ENCODE measurements at places on chromosomes 13 and 19.

GRCh38 chr13:64410276-64411053 lies 2819.7 kb downstream of the PCDH9 start:
- no peak for DNase-seq

DNA sequence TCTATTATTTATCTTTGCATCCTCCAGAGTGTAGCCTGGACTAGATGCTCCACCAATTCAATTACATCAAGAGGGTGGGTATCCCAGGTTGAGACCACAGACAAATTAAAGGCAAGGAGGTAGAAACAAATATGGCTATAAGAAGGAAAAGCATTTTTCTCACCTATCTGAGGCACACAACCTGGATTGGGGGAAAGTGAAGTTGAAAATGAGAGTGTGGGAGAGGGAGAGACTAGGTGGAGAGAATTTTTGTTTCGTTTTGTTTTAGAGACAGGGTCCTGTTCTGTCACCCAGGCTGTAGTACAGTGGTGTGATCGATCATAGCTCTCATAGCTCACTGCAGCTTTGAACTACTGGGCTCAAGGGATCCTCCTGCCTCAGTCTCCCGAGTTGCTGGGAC lies 5.8 kb upstream of the PRODH2 start:
- no peak for DNase-seq

GRCh38 chr19:17237747-17238706 lies 7.7 kb downstream of the NR2F6 start:
- DNase-seq, result no peak

DNA sequence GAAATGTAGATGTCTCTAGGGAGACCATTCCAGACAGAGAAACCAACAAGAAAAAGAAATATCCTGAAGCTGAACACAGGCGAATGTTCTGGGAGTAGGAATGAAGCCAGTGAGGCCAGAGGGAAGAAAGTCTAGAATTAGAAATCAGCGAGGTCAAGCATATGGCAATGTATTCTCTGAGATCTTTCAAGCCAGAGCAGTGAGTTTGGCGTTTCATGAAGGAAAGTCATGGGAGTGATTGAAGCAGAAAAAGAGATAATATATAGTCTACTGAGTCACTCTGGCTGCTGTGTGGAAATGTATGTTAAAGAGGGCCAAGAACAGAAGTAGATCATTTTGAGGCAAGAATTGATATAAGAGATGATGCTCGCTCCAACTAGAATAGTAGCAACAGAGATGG lies 576.0 kb downstream of the PCDH17 start:
- no peak for DNase-seq

DNA sequence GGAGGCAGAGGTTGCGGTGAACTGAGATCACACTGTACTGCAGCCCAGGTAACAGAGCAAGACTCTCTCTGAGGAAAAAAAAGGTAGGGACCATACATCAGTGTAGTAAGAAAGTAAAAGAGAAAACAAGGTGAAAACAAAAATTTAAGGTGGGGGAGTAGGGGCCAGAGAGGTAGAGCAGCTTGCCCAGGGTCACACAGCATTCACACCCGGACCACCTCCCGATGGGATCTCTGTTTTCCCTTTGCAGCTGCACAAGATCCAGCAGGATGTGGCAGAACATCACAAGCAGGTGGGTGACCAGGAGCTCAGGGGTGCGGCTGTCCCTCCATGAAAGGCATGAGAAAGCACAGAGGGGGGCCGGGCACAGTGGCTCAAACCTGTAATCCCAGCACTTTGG lies 4.5 kb downstream of the TLE6 start:
- DNase-seq, result no peak

- DNase-seq, result no peak
These were observed 5.7 kb downstream of the VSTM2B start for GRCh38 chr19:29531458-29532025.

GRCh38 chr19:12668346-12668745 lies 1.7 kb downstream of the WDR83 start:
- DNase-seq, result no peak

DNA sequence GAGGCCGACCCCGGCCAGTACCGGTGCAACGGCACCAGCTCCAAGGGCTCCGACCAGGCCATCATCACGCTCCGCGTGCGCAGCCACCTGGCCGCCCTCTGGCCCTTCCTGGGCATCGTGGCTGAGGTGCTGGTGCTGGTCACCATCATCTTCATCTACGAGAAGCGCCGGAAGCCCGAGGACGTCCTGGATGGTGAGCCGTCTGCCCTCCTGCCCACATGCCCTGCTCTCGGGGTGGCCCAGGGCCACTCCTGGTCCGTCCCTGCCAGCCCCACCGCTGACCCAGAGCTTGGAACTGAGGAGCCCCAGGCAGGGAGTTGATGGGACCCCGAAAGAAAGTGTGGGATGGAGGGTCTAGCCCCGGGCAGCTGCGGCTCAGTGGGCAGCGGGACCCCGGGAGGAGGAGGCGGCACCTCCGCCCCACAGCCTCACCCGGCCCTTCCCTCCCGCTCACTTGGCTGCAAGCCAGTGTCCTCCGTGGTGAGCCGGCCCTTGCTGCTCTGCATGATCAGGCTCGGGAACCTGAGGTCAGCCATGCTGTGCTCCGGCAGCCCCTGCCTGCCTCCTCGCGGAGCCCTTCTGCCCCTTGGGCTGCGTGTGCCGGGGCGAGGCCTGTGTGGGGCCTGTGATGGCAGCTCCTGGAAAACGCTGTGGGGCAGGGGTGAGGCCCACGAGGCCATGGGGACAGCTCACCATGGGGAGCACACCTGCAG lies 8.1 kb upstream of the HCN2 start:
- DNase-seq, result no peak

GRCh38 chr13:59332966-59333365 lies 830.8 kb downstream of the DIAPH3 start:
- DNase-seq, result no peak

GRCh38 chr13:98393873-98394272 lies 183.0 kb downstream of the STK24 start:
- no peak for DNase-seq

DNA sequence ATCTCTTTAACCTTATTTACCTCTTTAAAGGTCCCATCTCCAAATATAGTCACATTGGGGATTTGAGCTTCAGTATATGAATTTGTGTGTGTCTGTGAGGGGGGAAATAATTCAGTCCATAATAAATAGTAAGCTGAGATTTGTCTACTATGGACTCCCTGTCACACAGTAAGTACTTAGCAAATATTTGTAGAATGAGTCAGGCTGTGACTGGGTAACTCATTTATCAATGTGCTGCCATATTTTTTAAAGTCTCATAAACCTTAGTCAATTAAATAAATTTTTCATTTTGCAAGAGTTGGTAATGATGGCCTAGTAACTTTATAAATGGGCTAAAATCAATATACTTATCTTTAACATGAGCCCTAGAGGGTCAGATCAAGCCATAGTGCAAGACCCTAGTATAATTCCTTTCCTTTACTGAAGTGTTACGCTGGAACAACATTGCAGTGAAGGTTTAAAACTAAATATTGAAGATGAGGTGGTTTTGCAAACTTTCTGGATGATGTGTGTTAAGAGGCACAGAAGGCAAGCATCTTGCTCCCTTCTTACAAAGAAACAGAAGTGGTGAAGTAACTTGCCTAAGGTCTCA lies 305.1 kb downstream of the KCNRG start:
- no peak for DNase-seq

- no peak for DNase-seq
These were observed 31.7 kb upstream of the PCDH8 start for GRCh38 chr13:52879950-52880741.

GRCh38 chr19:54104998-54105715 lies 2.5 kb downstream of the NDUFA3 start:
- no peak for DNase-seq

DNA sequence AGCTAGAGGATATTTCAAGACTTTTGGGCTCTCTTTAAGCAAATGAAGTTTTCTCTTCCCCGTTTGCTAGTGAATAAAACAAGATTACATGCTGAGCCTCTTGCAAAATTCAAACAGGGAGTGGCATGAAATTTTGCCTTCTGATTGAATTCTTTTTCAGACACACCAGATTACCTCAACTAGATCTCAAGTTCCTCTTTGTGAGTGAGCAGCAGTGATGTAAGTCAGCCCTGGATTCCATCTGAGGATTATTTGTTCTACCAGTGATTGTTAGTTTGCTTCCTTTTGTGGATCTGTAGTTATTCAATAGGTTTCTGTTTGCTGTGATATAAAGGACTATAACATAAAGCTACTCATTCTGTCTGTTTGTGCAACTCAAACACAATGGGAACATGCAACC lies 407.7 kb downstream of the LMO7 start:
- no peak for DNase-seq

DNA sequence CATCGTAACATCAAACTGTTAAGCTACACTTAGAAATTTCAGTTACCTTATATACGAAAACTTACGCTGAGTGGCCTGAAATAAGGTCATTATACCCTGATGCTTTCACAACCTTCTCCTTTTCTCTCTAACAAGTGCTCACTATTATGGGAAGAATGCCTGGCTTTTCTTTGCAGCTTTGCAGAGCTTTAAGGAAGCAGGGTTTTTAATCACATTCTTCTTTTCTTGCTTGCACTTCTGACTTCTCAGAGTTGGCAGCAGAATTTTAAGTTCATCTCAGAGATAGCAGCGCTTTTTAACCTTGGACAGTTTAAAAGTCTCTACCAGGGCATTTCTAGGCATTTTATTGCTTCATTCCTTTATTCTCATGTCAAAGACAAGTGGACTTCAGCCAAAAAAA lies 285.1 kb downstream of the SPRY2 start:
- no peak for DNase-seq

- DNase-seq, result no peak
These were observed 2.0 kb upstream of the TSHZ3 start for GRCh38 chr19:31351056-31351854.

GRCh38 chr19:43594081-43594697 lies 1.7 kb downstream of the IRGQ start:
- no peak for DNase-seq

- DNase-seq, result no peak
These were observed 2049.5 kb upstream of the PRR20A start for GRCh38 chr13:55091172-55091571.

DNA sequence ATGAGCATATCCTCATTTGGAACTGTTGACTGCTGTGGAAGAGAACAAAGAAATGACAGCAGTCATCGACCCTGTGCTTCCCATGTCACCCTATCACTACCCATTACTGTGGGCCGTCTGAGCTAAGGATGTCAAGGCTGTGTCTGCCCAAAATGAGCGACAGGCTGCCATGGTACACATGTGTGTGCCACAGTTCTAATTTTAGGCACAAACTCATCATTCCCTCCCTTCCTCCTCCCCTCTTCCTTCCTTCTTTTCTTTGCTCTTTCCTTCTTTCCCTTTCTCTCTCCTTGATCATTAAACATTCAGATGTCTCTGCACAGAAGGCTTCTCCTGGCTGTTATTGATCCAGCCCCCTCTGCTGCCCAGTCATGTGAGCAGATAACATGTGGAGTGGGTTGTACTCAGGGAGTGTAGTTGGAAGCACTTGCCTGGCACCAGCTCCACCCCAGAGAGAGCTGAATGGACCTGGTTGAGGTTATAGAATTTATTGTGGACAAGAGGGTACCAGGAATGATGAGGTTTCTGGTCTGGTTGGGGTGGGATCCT lies 6.3 kb downstream of the FGF9 start:
- DNase-seq, result no peak

GRCh38 chr13:20337884-20338551 lies 105.9 kb upstream of the GJB6 start:
- no peak for DNase-seq

DNA sequence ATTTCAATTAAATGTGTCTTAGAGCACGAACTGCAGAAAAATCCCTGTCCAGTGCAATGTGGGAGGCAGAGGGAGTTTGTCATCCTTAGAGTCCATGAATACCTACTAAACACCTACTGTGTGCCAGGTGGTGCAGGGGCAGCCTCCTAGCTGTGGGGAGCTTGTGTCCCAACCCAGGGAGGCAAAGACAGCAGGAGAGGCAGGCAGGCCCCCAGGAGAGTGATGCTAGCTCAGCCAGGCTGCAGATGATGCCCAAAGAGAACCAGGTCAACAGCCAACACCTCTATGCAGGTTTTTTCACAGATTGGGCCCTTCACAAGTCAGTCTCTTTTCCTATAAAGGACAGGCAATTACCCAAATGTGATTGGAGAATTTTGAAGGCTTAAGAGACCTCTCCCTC lies 108.2 kb upstream of the UQCRFS1 start:
- no peak for DNase-seq

DNA sequence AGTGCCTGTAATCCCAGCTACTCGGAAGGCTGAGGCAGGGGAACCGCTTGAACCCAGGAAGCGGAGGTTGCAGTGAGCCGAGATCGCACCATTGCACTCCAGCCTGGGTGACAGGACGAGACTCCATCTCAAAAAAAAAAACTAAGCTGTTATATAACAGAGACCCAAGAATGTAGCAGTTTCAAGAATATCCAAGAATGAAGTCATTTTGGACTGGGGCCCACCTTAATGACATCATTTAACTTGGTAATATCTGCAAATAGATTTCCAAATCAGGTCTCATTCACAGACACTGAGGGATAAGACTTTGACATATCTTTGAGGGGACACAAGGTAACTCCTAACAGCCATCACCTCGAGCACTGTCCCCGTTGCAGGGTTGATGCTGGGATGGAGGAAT lies 36.5 kb upstream of the MRI1 start:
- DNase-seq, result no peak

- DNase-seq, result no peak
These were observed 26.3 kb upstream of the KATNAL1 start for GRCh38 chr13:30333616-30334015.

DNA sequence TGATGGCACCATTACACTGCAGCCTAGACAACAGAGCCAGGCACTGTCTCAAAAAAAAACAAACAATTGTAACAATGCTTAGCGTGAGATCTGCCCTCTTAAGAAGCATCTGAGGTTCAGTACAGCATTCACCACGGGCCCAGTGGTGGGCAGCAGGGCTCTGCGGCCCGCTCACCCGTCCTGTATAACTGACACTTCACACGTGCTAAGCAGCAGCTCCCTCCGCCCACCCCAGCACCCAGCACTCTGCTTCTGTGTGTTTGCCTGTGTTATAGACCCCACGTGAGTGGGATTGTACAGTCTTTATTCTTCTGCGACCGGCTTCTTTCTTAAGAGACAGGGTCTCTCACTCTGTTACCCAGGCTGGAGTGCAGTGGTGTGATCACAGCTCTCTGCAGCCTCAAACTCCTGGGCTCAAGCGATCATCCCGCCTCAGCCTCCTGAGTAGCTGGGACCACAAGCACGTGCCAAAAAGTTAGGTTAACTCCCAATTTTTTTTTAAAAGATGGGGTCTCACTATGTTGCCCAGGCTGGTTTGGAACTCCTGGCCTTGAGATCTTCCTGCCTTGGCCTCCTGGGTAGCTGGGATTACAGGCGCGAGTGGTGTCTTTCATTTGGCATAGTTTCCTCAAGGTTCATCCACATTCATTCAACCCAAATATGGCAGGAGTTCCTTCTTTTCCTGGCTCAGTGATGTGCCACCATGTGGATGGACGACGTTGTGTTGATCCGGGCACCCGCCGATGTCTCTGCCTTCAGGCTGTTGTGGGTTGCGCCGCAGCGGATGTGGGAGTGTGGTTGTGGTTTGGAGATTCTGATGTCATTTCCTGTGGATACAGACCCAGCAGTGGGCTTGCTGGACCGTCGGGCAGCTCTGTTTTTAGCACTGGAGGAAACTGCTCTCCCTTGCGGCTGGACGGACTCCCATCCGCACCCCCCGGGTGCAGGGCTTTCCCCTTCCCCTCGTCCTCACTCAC lies 170.0 kb downstream of the KDM4B start:
- peak; percentile 65 for DNase-seq
